ENCODE measurements at places on chromosomes 12 and 14.
A peak's percentile ranks its signal among the peaks of the same experiment; 100 is the strongest.

GRCh38 chr12:124392667-124393413, 97.9 kb downstream of the RFLNA start:
- no peak for DNase-seq

DNA sequence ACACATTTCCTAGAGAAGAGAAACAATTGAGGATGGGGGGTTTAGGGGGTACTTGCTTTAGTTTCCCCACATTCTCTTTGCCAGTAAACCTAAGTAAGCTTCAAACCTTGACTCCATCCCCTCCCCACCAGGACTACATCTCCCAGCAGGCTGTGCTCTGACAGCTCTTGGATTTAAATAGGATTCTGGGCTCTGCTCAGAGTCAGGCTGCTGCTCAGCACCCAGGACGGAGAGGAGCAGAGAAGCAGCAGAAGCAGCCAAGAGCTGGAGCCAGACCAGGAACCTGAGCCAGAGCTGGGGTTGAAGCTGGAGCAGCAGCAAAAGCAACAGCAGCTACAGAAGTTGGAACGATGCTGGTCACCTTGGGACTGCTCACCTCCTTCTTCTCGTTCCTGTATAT, 20.6 kb downstream of the RDH12 start:
- no peak for DNase-seq

DNA sequence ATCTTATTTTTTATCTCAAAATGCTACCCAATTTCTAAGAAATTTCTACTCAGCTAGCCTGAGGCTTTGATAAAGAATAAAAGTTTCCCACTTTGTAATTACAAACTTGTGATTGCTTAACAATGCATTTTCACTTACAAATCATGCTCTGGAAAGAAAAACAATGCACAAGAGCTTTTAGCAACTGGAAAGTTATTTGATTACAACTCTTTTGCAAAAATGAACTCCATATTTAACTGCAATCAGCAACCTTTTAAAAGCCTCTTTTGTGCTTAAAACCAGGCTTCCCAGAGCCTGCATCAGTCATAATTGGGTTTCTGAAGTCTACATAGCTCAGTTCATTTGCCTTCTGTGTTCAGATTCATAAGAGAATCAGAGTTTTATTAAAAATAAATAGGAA, 395.2 kb downstream of the PAWR start:
- DNase-seq, result no peak

DNA sequence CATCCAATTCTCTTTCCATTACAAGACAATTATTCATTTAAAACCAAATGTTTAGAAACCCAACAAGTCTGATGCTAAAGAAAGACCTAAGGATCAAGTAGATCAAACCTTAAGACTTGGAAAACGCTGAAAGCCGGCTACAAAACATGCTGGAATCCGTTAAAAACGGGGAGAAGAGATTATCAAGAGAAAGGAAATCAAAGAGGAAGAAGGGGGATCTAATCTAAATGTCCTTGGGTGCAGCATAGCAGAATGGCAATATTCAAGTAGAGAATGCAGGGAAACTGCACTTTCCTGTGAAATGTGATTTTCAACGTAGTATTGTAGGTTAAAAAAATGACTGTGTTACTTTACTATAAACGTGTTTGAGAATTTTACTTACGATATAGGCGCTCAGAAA, 1.3 kb downstream of the PPP1R13B start:
- no peak for DNase-seq

DNA sequence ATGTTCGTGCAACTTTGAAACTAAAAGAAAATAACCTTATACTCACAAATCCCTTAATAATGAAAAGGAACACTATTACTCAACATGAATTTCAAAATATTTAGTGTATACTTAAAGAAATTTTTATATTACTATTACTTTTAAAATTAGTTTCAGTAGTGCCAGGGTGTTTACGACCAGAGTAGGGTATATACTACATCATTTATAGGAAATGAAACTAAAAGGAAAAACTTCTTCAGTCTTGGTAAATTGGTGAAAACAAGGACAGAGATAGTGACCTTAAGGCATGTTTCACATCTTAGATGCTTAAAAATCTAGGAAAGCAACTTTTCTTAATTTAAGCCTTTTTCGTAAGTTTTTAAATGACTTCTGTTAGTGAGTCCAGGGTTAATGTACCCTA, 4.5 kb downstream of the USP15 start:
- DNase-seq, result no peak

DNA sequence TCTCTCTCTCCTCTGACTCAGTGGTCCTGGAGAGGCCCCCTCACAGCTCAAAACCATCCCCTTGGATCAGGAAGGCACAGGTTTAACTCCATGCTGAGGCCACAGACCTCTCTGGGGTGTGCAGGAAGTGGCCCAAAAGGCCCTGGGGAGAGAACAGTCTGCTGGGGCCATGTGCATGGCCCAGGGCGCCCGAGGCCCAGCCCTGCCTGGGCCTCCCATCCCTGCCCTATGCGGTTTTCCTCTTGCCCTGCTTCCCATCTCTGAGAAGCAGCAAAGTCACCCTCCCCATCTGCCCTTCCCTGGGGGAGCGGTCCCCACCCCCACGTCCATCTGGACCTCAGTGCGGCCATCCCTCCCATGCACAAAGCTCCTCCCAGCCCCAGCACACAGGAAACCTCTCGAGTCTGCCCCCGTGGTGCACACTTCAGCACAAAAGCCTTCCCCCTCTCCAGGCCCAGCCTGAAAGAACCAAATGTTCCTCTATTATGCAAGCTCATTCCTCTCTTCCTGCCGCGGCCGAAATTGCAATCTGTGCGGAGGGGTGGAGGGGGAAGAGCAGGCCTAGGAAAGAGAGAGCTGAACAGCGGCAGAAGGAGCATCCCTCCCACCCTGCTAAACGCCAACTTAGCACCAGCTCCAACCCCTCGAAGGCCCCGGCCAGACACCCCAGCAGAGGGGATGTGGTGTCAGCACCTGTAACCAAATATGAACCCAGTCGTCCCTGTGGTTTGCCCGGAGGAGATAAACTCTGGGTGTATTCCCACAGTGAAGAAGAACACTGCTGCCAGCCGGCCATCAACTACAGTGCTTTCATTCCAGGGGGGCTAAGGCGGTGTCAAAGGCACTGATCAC, 108.5 kb downstream of the SCARB1 start:
- no peak for DNase-seq

DNA sequence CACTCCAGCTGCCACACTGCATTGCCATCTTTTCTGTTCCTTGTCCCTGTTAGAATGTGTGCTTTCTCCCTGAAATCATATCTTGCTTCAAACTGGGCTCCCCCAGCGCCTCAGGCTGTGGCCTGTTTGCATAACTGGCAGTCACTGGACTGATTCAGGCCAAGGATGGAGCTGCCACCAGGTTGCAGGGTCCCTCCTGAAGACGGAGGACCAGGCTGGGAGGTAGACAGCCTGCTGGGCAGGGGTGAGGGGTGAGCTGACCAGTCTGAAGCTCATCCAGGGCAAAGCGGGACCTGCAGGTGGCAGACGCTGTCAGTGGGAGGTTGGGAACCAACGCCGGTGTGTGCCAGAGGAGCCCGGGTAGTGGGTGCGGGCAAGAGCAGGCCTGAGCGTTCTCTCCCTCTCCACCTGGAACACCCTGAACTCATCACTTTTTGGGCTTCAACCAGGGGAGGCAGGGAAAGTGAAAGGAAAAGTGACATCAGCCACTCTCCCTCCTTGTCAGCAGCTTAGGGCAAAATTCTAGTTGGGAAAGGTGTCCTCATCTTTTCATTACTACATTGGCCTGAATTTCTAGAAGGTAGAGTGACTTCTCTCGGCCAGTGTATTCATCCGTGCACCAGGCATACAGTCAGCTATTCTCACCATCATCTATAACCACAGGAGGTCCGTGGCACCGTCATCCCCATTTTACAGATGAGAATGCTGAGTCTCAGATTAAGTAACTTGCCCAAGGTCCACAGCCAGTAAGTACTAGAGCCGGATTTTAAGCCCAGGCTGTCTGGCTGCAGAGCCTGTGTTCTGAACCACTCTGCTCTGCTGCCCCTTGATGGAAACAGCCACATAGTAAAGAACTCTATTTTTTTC, 219.1 kb downstream of the SLC41A2 start:
- DNase-seq, result no peak

- DNase-seq, result peak; percentile 19
These were observed 890 bp upstream of the KIF26A start for GRCh38 chr14:104137297-104138097.

DNA sequence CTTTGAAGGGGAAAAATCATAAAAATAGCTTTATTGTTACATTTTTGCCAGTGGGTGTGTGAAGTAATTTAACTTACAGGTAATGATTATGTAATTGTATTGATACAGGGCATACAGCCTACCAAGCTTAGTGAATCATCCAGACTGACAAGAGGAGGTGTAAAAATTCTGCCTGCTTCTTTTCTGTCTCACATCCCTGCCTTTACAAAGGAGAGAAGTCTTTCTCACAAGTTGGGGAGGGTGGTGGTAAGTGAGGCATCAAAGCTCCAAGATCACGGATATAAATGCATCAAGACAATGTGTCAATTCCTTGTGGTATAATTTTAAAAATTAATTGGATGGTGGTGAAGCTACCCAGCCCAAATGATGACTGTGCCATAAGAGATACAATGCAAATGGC, 39.0 kb upstream of the G2E3 start:
- no peak for DNase-seq

- DNase-seq, result no peak
These were observed 4.9 kb downstream of the GPRC5A start for GRCh38 chr12:12896260-12896659.

- no peak for DNase-seq
These were observed 85.1 kb downstream of the DRAM1 start for GRCh38 chr12:101962486-101962885.

DNA sequence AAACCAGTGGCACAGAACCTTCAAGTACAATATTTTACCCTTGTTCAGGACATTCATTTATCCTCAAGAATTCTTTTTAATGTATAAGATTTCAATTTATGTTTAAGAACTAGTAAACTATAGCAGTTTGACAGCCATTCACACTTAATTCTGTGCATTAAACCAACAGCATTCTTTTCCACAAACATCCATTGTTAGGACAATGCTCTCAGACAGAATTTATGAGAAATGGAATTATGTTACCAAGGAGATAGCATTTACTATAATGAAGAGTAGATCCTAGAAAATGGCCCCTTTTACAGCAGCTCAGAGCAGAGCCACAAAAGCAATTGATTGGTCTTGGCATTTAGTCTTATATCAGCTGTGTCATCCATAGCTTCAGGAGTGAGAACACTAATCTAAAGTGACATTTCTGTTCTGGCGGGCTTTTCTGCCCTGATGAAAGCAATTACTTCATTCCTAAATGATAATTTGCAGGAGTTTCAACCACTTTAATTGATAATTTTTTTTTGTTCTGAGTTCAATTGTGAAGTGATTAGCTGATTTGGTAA, 268.9 kb downstream of the NPAS3 start:
- DNase-seq, result no peak

DNA sequence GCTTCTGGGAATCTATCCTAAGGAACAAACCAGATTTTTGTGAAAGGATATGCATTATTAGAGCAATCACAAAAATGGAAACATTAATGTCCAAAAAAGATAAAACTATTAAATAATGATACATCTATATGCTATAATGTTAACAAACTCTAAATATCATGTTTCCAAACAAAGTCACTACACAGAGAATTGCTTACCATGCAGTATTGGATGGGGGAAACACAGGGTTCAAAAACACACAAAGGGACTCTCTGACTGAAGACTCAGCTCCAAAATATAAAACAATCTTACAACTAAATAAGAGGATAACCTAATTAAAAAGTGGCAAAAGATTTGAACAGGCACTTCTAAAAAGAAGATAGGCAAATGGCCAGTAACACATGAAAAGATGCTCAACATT, 304.2 kb downstream of the DPF3 start:
- no peak for DNase-seq

- no peak for DNase-seq
These were observed 28.6 kb upstream of the KLRB1 start for GRCh38 chr12:9636150-9636850.

DNA sequence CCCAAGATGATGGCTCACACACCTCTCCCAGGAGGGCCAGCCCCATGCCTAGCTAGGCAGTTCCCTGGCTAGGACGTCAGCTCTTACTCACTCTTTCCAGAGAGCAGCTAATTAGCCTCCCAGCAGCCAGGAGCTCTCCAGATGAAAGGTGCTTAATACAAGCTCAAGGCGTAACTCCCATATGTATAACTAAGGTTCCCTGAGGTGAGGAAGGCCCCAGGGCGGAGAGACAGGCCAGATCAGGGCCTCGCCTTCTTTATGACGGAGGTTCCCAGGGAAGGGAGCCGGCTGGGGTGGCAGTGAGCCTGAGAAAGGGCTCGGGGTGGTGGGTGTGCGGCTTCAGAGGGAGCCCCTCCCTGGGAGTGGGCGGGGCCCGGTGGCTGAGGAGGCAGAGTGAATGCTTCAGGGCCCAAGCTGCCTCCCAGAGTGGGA, 26.4 kb upstream of the ZFP36L1 start:
- no peak for DNase-seq

DNA sequence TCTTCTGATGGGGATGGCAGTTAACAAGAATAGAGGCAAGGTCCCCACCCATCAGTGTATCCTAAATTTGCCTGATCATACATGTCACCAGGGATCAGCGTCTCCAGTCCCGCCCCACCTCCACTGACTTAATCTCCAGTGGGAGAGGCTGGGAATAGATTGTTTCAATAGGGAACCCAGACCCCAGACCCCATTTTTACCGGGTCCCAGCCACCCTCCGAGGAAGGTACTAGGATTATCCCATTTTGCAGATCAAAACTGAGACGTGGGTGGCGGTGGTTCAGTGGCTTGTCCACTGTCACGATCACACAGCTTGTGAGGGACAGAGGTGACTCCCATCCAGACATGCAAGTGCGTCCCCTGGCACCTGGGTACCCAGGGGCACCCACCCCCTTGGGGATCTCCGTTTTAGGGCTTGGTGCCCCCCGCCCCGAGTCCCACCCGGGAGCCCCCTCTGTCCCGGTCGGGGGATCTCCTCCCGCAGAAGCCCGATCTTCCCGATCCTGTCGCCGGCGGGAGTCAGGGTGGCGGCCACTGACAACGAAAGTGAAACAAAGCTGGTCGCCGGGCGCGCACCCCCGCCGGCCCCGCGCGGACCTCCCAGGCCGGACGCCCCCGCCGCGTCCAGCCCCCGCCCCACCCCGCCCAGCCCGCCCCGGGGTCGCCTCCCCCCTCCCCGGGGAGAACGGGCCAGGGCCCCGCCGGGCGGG, 523 bp downstream of the WSB2 start:
- no peak for DNase-seq

- no peak for DNase-seq
These were observed 185.3 kb upstream of the FBXO33 start for GRCh38 chr14:39617537-39617936.

GRCh38 chr14:29274890-29275596, 508.5 kb downstream of the FOXG1 start:
- DNase-seq, result no peak

Data from activated CD4-positive, CD25-positive, alpha-beta regulatory T cell treated with anti-CD3 and anti-CD28 coated beads, Interleukin-2, amount 50 U/mL, for 16 hours (primary cell).